SK-N-SH (cell line): ENCODE measurements at places on chromosomes 13 and 19. TPM values are rescaled to one million over a fixed set of nuclear protein-coding genes. Genes with fewer than 3 reads are reported as not detected.

DNA sequence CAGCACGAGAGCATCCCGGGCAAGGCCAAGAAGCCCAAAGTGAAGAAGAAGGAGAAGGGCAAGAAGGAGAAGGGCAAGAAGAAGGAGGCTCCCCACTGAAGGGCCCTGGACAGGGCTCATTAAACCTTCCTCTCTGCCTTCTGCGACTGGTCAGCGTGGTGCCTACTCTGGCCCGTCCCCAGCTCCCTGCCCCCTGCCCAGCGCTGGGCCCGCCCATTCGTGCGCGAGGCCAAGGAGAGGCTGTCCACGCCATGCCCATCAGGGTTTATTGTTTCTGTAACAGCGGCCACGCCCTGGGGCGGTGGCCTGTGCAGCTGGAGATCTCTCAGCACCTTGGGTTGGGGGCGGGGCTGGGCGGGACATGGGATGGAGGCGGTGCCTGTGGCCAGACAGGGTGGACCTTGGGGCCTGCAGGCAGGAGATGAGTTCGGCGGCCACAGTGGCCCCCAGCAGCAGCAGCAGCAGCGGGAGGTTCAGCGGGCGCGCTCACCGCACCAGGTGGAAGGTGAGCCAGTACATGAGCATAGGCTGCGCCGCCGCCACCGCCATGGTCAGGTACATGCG is 897 bp downstream of the C19orf33 start:
- peak; percentile 58 for DNase-seq
- no peaks in the 10 kb centered on the region for H3K36me3 ChIP-seq

DNA sequence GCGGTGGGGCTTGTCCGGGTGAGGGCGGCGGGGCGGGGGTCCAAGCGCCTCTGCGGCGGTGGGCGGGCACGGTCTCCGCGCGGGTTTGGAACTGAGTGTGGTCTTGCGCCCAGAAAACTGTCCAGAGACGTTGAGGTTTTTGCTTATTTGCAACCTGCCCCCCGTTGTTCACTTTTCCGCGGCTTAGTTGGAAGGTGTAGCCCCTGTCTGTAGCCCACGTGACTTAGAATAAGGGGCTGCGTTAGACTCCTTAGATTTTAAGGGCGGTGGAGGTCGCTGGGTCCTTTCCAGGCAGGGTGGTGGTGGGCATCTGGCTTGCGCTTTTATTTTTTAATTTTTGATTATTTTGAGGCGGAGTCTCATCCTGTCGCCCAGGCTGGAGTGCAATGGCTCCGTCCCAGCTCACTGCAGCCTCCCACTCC is 748 bp downstream of the RPS15 start:
- peaks cover 36% of the 10 kb centered on the region for H3K36me3 ChIP-seq
- peak overlapping the region; percentile 81 for H3K27ac ChIP-seq
- peaks cover 17% of the 10 kb centered on the region; the same call in 1 of the 2 replicates for H3K4me1 ChIP-seq

GRCh38 chr13:82647540-82647939 is 1234.7 kb downstream of the SLITRK1 start:
- no peak overlapping the region for H3K4me3 ChIP-seq
- no peaks in the 10 kb centered on the region for H3K4me1 ChIP-seq
- H3K27me3 ChIP-seq: no peaks in the 10 kb centered on the region
- no peak for DNase-seq
- H3K27ac ChIP-seq: no peak overlapping the region

GRCh38 chr13:78227709-78228108 is 309.1 kb upstream of the EDNRB start:
- no peak overlapping the region for H3K27ac ChIP-seq
- no peaks in the 10 kb centered on the region for H3K27me3 ChIP-seq
- no peaks in the 10 kb centered on the region for H3K36me3 ChIP-seq
- no peaks in the 10 kb centered on the region for H3K4me1 ChIP-seq

GRCh38 chr13:66128692-66129269 is 1101.4 kb downstream of the PCDH9 start:
- H3K4me3 ChIP-seq: no peak overlapping the region
- no peaks in the 10 kb centered on the region for H3K36me3 ChIP-seq
- DNase-seq: no peak
- H3K4me1 ChIP-seq: no peaks in the 10 kb centered on the region
- H3K27me3 ChIP-seq: no peaks in the 10 kb centered on the region
- no peak overlapping the region for H3K27ac ChIP-seq

- no peak for DNase-seq
- no peaks in the 10 kb centered on the region for H3K27me3 ChIP-seq
- H3K36me3 ChIP-seq: no peaks in the 10 kb centered on the region
- no peaks in the 10 kb centered on the region for H3K4me1 ChIP-seq
- H3K4me3 ChIP-seq: no peak overlapping the region
- H3K27ac ChIP-seq: no peak overlapping the region
These were observed 1564.9 kb downstream of the OLFM4 start for GRCh38 chr13:54593504-54593903.

- no peaks in the 10 kb centered on the region for H3K36me3 ChIP-seq
- no peak overlapping the region for H3K4me3 ChIP-seq
- peaks cover 3% of the 10 kb centered on the region; the same call in 1 of the 2 replicates for H3K4me1 ChIP-seq
- H3K27me3 ChIP-seq: no peaks in the 10 kb centered on the region
- DNase-seq: no peak
These were observed 411.7 kb downstream of the KCNRG start for GRCh38 chr13:50426927-50427326.

DNA sequence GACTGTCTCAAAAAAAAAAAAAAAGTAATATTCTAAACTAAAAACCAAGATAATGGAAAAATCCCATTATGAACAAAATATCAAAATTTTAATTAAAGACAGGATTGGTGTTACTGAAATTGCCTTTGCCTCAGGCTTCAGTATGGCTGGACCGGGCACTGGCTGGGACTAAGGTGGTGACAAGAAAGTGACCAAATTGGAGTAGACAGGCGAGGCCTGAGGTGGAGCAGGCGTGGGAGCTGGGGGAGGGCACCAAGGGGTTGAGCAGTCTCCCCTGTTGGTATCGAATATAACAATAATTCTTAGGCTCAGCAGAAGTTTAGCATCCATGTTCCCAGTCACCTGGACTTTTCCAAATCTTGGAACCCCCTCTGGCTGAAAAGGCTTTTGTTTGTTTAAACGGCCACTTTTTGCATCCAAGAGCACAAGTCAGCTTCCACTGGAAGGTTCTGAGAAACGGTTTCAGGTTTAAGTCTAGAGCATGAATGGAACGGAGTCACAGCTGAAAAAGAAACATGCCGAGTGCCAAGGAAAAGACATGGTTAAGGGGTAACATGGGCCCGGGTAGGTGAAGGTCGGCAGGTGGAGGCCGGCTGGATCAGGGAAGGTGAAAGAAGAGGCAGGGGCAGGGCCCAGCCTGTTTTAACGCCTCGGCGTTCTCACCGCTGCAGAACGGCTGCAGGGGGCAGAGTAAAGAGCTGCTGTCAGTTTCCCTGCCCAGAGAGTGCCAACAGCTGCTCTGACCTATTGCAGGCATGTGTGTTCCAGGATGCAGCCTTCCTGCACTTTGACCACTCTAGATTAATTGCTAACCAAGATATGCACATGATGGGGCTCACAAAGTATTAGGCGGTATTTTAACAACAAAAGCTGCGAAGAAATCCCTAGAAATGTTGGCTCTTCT is 104.4 kb downstream of the TM9SF2 start:
- no peaks in the 10 kb centered on the region for H3K27me3 ChIP-seq
- H3K27ac ChIP-seq: 0 out of 2 replicates have a peak overlapping the region, but pooled peaks have one; percentile 26
- H3K4me1 ChIP-seq: no peaks in the 10 kb centered on the region
- H3K4me3 ChIP-seq: peak overlapping the region; percentile 87
- H3K36me3 ChIP-seq: no peaks in the 10 kb centered on the region

DNA sequence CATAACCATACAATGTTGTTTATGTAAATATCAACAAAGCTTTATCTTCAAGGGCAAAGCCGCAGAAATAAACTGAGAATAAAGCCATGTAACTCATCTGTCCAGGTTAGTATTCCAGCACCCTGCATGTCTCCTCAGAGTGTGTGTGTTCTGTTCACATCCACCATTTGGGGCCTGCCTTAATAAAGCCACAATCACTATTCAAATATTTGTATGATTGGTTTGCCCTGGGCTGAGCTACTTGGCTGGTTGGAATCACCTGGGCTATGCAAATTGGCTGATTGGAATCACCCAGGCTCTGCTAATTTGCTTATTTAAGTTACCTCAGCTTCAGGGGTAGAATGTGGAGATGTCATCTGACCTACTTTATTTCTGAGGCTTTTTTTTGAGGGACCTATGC is 42.4 kb upstream of the ZNF737 start:
- no peak overlapping the region for H3K27ac ChIP-seq
- no peaks in the 10 kb centered on the region; the same call in 1 of the 2 replicates for H3K4me1 ChIP-seq
- no peaks in the 10 kb centered on the region for H3K27me3 ChIP-seq
- DNase-seq: no peak
- H3K36me3 ChIP-seq: no peaks in the 10 kb centered on the region

DNA sequence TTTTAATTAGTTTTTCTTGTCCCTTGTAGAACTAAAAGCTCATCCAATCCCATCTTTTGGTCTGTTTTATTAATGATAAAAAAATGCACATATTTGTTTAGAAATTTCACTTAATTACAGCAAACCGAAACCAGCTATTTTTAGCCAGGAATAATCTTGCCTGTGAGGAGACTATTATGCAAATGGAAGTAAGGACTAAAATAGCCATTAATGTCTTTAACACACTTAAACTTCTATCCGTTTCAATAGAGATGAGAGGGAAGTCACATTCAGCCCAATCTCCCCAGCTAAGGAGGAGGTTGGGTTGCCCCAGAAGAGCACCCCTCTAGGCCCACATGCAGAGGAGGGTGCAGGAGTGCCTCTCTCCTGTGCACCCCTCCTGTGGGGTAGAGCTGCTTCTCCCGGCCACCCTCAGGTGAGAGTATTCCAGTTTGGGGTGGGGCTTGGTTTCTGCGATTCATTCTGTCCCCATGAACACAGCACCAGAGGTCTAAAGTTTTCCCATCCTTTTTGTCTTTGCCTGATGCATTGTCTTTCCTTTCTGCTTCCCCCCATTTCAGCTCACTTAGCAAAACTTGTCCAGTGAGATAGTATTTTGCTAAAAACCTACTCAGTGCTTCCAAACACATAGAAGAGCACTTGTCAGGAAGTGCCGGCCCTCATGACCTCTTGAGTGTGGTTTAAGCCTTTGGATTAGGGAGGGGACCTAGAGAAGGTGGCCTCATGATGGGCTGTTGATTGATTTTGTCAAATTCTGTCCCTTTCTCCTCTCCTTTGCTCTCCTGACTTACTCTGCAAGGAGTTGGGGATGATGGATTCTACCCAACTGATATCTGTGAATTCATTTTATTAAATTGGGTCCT is 28.2 kb downstream of the FGF9 start:
- H3K36me3 ChIP-seq: no peaks in the 10 kb centered on the region
- peaks cover 24% of the 10 kb centered on the region; the same call in 1 of the 2 replicates for H3K27me3 ChIP-seq
- H3K4me1 ChIP-seq: no peaks in the 10 kb centered on the region

- H3K4me3 ChIP-seq: peak overlapping the region; percentile 17; the same call in 1 of the 2 replicates
- no peaks in the 10 kb centered on the region for H3K36me3 ChIP-seq
- peaks cover 12% of the 10 kb centered on the region; the same call in 1 of the 2 replicates for H3K4me1 ChIP-seq
These were observed 16.2 kb upstream of the FOXO1 start for GRCh38 chr13:40682449-40683240.

- H3K27me3 ChIP-seq: no peaks in the 10 kb centered on the region
- no peak overlapping the region for H3K4me3 ChIP-seq
- H3K27ac ChIP-seq: no peak overlapping the region
- DNase-seq: peak; percentile 59
- H3K36me3 ChIP-seq: peaks cover 21% of the 10 kb centered on the region; the same call in 1 of the 2 replicates
These were observed 28.9 kb upstream of the CACTIN start for GRCh38 chr19:3655402-3656072.

DNA sequence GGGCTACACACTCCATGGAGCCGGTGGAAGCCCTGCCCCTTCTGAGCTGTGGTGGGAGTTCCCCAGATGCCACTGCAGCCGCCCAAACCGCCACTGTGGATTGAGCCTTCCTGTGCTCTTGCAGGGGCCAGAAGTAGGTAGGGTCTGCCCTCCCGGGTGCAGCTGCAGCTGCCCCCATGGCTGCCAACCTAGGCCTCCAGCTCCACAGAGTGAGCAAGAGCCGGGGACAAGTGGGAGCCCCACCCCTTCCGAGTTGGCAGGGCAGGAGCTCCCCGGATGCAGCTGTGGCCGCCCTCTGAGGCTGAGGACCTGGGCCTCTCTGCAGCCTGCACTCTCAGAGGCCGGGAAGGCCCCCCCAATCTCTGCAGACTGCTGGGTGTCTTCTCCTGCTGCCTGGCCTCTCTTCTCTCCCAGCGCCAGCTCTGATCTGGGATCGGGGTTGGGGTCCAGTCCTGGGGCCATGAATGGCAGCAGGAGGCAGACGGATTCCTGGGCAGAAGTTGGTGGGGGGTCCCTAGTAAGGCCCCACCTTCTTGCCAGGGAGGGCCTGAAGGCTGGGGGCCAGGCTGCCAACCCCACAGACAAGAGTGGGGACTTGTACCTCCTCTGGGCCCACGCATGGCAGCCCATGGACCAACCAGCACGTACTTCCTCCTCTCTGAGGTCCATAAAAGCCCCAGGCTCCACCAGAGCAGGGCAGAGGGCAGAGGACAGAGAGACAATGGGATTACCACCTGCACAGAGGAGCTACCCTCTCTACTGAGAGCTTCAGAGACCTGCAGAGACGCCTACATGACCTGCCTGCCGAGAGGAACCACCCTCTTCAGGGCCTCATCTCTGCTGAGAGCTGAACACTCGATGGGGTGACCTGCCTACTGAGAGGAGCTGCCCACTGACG is 28.9 kb downstream of the AP2S1 start:
- no peak for DNase-seq
- H3K27me3 ChIP-seq: no peaks in the 10 kb centered on the region
- no peaks in the 10 kb centered on the region for H3K36me3 ChIP-seq
- H3K4me1 ChIP-seq: peaks cover 3% of the 10 kb centered on the region; the same call in 1 of the 2 replicates

DNA sequence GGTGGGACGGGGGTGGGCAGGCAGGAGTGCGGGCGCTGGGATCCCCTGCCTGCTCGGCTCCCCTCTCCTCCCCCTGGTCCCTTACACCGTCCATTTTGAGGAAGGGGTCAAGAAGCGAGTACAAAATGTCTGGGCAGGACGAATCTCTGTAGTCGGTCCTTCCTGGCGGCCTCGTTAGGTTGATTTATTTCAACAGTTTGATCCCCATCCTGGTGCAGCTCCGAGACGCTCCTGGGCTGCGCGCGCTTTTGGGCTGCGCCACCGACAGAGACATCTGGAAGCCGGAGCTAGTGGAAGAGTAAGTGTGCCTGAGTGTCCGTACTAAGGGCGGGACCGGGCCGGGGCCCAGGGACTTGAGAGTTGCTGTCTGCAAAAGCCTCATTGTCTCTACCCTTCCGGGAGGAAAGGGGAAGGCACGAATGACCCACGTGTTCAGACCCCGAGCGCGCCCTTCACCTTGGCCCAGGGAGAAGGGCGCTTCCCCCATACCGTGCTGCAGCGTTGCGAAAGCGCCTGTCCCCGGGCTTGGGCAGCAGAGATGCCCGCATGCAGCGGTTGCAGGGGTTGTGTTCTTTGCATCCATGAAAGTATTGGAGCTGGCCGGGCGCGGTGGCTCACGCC is 1.8 kb downstream of the ZNF114 start:
- peak overlapping the region; percentile 50 for H3K4me3 ChIP-seq
- no peaks in the 10 kb centered on the region for H3K4me1 ChIP-seq
- peak; percentile 81 for DNase-seq
- H3K36me3 ChIP-seq: no peaks in the 10 kb centered on the region

- H3K4me1 ChIP-seq: no peaks in the 10 kb centered on the region
- H3K4me3 ChIP-seq: no peak overlapping the region
These were observed 15.0 kb upstream of the NAXD start for GRCh38 chr13:110600261-110600819.

Gene MTMR6
- polyA plus RNA-seq: 4.8 and 6.7 TPM in 2 replicates

Gene ZNF99
- not detected in 2 replicates for polyA plus RNA-seq

Gene FAAP24
- 3.3 and 3.9 TPM in 2 replicates for polyA plus RNA-seq

Gene TRIM28
- polyA plus RNA-seq: 321 and 594 TPM in 2 replicates

Gene S1PR5
- 0.32 and 0.36 TPM in 2 replicates for polyA plus RNA-seq
